ENCODE measurements at places on chromosomes 7 and 10.

- DNase-seq = no peak
Measured at GRCh38 chr7:149604521-149604920, 106.9 kb upstream of the ZNF746 start.

- no peak for DNase-seq
Measured at GRCh38 chr7:116340943-116341907, 130.9 kb downstream of the TES start.

DNA sequence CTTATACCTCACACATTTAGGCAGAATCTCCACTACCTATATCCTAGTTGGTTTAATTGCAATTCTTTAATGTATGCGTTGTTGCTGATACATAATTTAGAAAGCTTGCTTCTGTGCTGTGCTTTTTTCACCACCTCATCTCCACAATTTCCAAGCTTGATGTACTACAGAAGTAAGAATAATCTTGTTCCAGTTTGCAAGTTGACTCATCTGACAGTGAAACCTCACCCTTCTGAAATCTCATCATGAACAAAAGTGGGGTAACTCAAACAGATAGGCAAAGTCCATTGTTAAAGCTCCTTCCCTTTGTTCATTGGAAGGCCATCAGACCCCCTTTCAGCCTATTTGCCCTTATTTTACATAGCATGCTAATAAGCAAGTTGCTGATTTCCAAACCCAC is 13.6 kb downstream of the EIF4EBP2 start:
- DNase-seq = no peak

- no peak for DNase-seq
Measured at GRCh38 chr7:159097661-159098423, 46.8 kb downstream of the VIPR2 start.

- no peak for DNase-seq
Measured at GRCh38 chr7:127933146-127933545, 98.1 kb downstream of the LRRC4 start.

DNA sequence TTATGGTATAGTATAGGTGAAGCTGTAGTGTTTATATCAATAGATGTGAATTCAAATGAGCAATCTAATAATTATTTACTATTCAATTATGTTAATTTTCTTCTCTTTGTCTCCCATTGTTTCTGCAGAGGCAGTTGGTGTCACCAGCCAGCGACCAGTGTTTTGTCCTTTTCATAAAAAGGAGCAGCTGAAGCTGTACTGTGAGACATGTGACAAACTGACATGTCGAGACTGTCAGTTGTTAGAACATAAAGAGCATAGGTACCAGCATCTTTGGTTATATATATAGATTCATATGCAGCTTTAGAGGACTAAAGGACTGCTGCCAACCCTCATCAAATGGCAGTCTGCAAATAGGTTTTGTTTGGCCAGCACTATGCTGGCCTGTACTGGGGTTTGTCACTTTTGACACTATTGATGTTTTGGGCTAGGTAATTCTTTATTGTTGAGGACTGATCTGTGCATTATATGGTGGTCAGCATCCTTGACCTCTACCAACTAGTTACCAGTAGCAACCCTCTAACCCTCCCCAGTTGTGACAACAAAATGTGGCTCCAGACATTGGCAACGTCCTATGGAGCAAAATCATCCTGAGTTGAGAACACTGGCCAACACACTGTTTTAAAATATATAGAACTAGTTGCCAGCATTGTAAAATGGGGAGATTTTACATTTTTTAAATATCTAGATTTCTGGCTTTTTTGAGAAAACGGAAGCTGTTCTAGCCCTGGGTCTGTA is 59.2 kb downstream of the TRIM24 start:
- DNase-seq = no peak

- no peak for DNase-seq
Measured at GRCh38 chr7:106270122-106270977, 14.4 kb downstream of the NAMPT start.

DNA sequence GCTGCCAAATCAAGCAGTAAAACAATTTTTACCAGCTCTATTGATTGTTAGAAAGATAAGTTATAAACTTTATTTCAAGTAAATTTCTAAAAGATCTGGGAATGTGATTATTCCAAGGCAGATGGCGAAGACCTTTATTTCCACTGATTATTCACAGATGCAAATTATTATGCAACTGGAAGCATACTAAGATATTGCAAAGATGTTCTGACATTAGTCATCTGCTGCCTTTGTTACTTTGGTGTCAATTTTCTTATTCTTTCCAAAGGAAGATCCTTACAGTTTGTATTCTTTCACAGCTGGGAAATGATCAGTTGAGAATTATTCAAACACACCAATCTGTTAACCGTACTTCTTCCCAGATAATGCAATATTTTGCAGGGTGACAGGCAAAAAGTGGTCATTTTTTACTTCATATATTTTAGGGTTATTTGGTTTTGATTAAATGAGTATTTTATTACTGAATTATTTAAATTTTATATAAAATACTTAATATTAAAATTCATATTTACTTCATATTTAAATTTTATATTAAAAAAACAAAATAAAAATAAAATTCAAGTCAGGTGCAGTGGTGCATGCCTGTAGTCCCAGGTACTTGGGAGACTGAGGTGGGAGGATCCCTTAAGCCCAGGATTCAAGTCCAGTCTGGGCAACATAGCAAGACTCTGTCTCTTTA is 171.3 kb downstream of the FZD1 start:
- DNase-seq = no peak

GRCh38 chr7:155449869-155450557 is 7.9 kb upstream of the EN2 start:
- DNase-seq = no peak

- no peak for DNase-seq
Measured at GRCh38 chr7:55177068-55177530, 158.3 kb downstream of the EGFR start.

DNA sequence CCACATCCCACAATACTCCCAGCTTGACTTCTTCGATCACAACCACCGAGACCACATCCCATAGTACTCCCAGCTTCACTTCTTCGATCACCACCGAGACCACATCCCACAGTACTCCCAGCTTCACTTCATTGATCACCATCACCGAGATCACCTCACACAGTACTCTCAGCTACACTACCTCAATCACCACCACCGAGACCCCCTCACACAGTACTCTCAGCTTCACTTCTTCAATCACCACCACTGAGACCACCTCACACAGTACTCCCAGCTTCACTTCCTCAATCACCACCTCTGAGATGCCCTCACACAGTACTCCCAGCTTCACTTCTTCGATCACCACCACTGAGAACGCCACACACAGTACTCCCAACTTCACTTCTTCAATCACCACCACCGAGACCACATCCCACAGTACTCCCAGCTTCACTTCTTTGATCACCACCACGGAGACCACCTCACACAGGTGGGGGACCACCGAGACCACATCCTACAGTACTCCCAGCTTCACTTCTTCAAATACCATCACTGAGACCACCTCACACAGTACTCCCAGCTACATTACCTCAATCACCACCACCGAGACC is 8.6 kb downstream of the MUC3A start:
- peak; percentile 27 for DNase-seq

GRCh38 chr7:155228894-155229293 is 68.8 kb upstream of the INSIG1 start:
- DNase-seq = no peak

DNA sequence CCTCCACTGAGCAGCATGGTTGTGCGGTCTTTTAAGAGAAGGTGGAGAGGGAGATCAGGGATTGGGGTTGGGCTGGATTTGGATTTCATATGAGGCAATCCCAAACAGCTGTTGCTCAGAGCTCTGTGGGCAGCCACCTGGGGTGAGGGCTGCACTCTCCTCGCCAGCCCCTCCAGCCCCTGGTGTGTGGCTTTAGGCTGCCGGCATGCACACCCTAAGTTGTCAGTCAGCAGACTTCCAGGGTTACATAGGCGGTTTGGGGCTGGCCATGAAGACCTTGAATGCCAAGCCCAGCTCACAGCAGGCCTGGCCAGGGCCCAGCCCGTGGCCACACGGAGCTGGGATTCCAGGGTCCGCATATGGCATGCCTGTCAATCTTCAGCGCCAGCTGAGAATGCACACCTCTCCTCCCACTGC is 54.8 kb downstream of the ZMIZ1 start:
- no peak for DNase-seq

DNA sequence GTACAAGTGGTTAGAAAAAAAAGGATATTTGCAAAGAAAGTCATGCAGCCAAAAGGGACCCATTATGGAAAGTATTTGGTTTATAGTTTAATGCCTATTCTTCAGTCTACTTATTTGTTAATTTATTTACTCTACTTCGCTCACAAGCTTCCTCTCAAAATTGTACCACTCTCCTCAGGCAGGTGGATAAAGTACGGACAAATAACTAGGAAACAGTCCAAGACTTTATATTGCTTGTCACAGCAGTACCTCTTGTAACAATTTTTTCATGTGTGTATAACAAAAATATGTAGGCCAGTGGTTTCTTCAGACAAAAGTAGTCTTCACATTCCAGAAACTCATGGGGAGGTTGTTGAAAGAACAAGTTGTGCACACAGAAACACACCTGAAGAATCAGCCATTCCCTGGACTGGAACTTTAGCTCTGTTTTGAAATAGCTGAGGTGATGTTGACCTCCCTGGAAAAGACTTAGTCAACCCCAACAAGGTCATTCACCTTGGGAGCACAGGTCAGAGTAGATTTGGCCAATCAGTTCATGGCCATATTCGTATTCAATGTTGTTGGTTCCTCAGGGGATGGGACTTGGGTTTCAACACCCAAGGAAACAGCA is 73.4 kb downstream of the TES start:
- no peak for DNase-seq

- DNase-seq = no peak
Measured at GRCh38 chr10:116146372-116147140, 126.5 kb downstream of the GFRA1 start.

GRCh38 chr7:25098096-25099046 is 26.7 kb downstream of the CYCS start:
- peak; percentile 81 for DNase-seq

DNA sequence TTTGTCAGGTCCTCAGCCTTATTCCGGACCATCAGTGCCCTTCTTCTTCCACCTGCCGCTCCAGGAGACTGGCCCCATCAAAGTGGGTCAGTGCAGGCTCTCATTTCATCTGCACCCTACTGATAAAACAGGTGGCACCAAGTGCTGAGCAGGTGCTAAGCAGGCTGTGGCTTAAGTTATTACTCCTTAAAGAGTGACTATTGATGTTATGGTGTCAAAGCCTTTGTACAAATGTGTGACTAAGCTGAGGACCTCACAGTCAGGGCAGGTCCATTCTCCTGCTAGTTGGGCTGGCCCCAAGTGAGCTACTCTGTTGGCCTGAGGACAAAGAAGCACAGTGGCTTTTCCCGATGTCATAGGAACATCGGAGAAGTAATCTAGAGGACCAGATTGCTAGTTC is 11.2 kb upstream of the CALD1 start:
- no peak for DNase-seq

- DNase-seq = no peak
Measured at GRCh38 chr7:132730105-132730504, 153.8 kb upstream of the PLXNA4 start.

DNA sequence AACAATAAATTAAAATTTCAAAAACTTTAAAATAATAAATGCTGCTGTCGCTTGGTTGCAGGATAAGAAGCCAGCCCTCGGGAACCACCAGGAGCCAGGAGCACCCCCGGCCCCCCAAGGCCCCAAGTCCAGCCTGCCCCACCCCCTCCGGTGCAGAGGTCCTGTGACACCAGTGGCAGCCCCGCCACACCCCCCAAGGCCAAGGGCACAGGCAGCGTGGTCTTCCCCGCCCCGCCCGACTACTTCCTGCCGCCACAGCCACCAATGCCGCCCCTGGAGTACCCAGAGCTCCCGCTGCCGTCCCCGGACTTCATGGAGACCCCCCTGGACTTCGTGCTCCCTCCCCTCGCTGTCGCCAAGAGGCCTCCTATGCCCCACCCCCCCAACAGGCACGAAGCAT is 44.5 kb upstream of the PDSS1 start:
- DNase-seq = no peak

- no peak for DNase-seq
Measured at GRCh38 chr7:157856873-157857577, 520.2 kb downstream of the DNAJB6 start.

- no peak for DNase-seq
Measured at GRCh38 chr10:79459243-79459642, 13.8 kb upstream of the ZCCHC24 start.

- no peak for DNase-seq
Measured at GRCh38 chr7:44415047-44415446, 75.4 kb downstream of the NUDCD3 start.

GRCh38 chr10:96367470-96367869 is 8.7 kb upstream of the OPALIN start:
- DNase-seq = no peak

DNA sequence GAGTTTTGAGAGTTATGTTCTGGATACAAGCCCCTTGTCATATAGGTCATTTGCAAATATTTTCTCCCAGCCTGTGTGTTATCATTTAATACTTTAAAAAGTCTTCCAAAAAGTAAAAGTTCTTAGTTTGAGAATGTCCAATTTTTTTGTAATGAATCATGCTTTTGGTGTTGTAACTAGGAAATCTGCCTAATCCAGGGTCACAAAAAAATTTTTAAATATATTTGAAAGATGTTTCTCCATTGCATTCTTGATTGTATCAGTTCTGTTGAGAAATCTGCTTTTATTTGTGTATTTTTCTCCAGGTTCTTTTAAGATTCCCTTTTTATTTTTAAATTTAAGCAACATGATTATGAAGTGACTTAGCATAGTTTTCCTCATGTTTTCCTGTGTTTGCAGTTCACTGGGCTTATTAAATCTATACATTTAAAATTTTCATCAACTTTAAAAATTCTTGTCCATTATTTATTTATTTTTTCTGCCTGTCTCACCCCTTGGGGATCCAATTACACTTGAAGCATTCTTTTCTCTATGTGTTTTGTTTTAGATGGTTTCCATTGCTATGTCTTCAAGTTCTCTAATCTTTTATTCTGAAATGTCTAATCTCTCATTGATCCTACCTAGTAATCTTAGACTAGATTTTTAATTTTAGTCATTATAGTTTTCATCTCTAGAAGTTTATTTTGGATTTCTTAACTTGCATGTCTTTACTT is 47.0 kb downstream of the CCDC71L start:
- DNase-seq = no peak

DNA sequence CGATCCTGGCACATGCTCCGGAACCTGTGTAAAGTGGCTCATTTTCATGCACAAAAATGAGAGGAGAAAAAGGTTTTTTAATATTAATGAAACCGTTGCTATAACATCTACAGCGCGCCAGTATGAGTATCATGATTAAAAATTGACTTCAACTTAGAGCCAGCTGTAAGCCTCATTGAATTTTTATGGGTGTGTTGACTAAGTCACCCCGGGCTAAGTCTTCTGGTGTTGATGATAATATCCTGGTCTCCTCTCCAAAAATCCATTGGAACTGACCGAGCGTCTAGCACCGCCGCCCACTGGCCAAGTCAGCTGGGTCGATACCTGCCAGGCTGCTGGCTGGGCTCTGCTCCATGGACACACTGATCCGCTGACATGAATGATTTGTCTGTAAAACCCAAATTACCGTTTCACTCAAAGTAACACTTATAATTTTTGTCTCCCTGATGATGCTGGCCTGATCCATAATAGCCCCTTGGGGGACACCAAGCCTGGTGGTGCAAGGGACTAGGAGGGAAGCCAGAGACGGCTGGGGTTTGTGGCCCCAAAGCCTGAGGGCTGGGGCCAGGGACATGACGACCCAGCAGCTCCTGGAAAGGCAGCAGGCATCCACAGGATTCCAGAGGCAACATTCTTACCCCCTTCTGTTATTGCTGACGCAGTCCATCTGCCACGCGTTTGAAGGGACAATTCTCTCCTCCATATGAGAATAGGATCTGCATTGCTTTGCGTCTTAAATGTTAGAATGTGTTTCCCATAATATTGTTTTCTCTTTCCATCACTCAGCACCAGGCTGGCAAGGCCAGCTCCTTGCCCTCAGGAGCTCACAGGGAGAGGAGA is 131.0 kb upstream of the PPP2R2D start:
- DNase-seq = no peak
